D341Med (cell line): ENCODE measurements at places on chromosomes 4 and X.

DNA sequence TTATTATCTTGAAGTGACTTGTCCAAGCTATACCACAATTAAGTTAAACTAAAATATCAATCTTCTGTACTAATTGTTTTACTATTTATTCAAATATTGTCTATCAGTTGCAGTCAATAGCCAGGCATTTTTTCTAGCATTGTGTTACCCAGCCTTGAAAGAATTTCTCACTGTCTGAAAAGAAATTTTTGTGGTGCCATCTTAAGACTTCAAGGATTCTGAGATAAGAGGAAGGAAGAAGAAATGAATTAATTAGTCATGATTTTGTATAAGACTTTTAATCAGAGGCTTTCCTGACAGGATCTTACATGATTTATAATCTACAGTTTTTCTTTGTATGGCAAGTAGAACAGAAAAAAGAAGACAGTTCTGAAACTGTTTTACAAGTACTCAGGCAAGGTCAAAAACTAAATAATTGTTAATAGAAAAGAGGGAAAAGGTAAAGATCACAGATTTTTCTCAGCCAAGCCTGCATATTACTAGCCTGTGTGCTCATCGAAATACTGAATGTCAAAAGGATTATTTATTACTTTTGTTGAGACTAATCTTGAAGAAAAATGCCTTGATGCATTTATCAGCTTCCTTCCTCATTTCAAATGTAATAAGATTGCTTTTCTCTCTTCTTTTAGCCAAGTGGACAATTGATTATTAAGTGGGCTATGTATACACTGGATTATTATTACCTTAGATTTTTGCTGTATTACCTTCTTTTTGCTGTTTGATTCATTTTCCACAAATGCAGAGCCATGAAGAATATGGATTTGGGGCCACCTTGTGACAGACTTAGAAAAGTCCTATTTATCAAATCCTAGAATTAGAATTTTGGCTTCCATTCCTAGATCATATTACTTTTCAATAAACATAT lies 53.8 kb downstream of the CXCL1 start:
- DNase-seq: no peak

DNA sequence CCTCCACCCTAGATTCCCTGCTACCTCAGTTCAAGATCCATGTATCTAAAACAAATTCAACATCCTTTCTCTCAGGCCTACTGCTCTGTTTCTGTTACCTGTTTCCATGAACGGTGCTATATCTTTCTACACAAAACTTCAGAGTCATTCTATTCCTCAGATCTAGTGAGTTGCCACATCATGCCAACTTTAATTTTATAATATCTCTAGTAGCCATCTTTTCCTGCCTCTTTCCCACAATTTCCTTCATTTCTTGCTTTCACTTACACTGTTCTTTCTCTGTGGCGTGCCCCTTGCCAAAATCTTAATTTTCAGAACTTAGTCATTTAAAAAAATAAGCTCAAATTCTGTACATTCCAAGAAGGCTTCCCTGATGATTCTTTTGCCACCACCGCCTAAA lies 15.2 kb downstream of the GUCY1A1 start:
- DNase-seq: no peak

GRCh38 chr4:94395562-94395961 lies 52.9 kb upstream of the HPGDS start:
- no peak for DNase-seq

DNA sequence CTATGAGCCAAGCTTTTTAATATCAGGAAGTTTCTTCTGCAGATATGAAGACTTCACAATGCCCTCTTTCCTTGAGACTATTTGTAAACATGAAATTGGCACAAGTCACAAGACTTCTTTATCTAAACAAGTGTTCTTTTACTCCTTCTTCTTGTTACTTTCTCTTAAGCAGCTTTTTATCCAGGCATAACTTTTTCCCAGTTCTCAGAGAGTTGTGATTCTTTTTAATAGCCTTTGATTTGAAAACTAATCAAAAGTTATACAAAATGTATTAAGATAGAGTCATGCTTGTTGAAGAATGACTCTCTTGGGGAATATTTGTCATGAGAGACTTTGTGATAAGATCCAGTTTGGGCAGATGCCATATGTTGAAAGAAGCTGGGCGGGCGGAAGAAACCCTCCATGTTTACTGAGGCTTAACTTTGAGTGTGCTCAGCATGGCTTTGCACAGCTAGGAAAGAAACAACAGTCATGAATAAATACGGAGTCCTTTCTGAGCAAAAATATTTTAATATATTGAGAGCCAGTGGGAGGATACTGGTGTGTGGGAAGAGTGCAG lies 39.3 kb downstream of the SYTL5 start:
- no peak for DNase-seq

GRCh38 chrX:75230296-75230695 lies 43.6 kb upstream of the UPRT start:
- DNase-seq: no peak

DNA sequence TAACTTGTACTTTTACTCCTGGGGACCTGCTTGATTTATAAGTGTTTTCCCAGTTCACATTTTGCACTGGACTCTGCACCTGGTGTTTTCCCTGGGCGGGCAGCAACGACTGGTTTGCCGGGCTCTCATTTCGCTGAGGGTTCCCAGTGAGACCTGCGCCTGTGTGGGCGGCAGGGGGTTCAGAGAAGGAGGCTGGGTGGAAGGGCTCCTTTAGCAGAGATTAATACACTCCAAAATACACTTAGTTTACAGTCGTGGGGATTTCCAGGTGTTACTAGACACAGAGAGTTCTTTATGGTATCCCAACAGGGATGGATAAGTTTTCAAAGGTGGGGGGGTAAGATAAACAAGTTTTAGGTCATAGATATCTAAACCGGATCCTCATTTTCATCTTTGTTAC lies 53.0 kb upstream of the SHISA3 start:
- no peak for DNase-seq

DNA sequence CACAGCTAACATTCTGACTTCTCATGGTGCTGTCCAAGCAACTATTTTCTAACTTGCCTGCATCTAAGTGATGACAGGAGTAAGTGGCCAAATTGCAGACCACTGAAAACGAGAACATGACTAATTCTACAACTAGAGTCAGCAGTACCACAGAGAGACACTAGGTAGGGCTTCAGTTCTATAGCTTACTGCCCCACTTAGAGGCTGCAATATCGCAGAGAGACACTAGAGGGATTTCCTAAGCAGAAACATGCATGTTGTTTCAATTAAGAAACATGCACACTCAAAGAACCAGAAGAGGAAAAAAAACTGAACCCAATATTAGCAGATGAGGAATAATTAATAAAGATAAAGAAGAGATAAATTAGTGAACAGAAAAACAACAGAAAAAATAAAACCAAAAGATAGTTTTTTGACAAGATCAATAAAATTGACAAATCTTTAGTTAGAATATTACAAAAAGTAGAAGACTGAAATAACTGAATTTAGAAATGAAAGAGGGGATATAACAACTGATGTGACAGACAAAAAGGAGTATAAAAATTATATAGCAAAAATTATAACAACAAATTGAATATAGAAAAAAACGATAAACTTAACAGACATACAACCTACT lies 100.8 kb downstream of the SPIN4 start:
- peak; percentile 37 for DNase-seq

DNA sequence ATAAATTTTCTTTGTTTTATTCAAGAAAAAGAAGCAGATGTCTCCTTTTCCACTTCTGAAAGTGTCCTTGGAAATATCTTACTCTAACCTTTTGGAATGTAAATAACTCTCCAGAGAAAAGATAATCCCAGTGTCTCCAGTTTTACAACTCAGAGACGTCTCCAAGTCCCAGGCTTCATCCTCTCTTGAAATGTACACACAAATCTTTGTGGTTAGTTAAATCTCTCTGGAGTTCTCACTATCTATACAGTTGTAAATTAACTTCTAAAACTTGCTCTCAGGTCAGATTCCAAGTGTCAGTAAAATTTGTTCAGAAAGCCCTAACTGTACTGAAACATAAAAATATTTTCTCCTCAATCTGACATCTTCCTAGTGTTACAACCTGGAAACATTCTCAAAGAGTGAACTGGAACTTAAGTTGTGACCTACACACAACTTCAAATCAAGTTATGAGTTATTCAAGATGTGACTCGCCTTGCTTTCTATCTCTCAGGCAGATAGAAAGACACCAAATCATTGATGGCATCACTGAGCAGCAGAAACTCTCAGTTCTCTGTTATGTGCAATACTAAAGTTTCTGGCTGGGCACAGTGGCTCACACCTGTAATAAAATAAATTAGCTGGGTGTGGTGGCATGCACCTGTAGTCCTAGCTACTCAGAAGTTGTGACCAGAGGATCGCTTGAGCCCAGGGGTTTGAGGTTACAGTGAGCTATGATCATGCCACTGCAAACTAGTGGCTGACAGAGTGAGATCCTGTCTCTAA lies 284.2 kb downstream of the RCHY1 start:
- DNase-seq: no peak

GRCh38 chr4:86775061-86775460 lies 74.1 kb downstream of the SLC10A6 start:
- no peak for DNase-seq

DNA sequence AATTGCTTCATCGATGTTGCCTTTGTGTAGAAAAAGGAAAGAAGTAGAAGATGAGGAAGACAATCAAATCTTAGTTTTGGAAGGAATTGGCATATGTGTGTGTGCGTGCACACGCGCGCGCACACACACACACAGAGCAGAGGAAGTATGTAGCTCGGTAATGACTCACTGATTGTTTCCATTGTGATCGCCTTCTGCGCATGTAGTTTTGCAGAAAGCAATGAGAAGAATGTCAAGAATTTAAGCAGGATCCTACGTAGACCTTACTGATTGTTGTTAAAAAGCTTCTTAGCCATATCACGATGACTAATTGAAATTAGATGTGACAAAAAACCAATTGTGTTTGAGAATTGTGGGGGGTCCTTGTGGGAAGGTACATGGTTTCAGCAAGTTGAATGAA lies 12.8 kb upstream of the LIMCH1 start:
- DNase-seq: no peak

- DNase-seq: no peak
Measured at GRCh38 chr4:41678086-41678816, 70.3 kb downstream of the PHOX2B start.

GRCh38 chrX:74523870-74524735 lies 90.3 kb downstream of the RLIM start:
- DNase-seq: no peak

- DNase-seq: no peak
Measured at GRCh38 chrX:49019599-49020249, 17.7 kb upstream of the GRIPAP1 start.

GRCh38 chr4:105281124-105281415 lies 134.4 kb downstream of the TET2 start:
- no peak for DNase-seq

DNA sequence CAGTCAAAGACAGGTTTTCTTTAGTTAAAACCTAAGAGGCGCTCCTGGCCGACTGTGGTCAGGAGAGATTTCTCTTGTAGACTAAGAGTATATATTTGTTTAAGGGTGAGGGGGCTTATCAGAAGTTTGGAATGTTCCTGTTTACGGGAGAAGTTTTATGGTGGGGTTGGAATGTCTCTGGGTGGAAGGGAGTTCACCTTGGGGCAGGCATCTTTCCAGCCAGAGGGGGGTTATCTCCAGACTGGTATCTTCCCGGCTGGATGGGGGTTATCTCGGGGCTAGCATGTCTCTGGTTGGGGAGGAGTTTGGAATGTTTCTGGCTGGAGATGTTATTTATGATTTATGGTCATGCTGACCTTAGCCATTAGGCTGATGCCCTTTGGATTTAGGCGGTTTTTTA lies 116.0 kb downstream of the COX7B2 start:
- DNase-seq: no peak

DNA sequence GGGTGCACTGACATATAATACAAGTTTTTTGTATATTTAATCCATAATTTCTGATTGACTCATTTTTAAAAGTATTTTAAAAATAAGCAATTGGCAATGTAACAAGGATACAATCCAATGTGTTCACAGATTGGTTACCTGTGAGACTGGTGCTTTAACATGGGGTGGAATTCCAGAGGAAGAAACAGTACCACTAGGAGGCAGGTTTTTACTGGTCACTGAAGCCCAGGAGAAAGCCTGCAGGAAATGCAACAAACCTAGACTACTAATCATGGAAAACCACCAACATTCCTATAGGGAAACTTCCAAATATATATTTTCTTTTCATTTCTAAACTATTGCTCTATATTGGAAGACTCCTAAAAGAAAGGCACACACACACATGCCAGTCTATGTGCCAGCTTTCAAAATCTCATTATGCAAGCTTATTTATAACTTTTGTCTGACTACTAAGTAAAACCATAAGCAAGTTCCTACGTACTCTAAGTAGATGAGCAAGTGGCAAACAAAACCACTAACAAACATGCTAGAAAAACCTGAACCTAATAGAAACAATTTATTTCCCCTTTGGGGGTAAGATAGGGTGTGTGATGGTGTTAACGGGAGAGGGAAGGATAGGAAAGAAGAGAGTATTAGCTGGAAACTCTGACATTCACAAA lies 19.2 kb downstream of the G3BP2 start:
- peak; percentile 38 for DNase-seq

DNA sequence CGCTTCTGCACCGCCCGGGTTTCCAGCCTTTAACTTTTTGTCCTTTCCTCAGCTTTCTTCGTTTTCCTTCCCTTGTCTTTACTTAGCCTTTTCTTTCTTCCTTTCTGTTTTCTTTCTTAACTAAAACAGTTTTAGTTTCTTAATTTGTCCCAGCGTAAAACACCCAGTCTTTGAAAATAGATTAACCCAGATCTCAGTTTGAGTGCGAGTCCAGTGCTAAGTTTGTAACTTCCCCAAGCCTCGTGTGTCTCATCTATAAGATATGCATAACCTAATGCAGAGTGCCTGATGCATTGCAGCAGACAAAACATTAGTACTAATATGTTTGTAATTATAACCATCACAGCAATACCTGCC lies 460 bp upstream of the GEMIN8 start:
- no peak for DNase-seq

DNA sequence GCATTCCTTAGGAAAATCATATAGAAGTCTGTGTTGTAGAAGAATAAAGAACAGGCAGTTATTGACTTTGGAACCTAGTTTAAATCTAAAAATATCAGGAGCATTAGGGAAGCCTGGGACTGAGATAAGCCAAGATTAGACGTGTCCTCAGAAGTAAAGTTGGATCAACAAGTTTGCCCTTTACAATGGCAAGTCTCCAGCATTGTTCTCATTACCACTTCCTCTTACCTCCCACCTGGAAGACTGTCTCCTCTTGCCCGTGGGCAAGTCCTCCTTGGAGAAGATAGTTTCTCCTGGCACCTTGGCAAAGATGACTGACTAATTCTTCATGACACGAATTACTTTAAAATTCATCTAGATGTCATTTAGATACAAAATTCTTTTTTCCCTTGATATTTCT lies 37.8 kb downstream of the CNKSR2 start:
- no peak for DNase-seq

GRCh38 chr4:76061982-76062381 lies 12.5 kb upstream of the ART3 start:
- DNase-seq: no peak
